ENCODE measurements at places on chromosomes 11 and 22.
A peak's percentile ranks its signal among the peaks of the same experiment; 100 is the strongest.

GRCh38 chr11:47259232-47259977 is 1.6 kb downstream of the NR1H3 start:
- DNase-seq, result no peak

DNA sequence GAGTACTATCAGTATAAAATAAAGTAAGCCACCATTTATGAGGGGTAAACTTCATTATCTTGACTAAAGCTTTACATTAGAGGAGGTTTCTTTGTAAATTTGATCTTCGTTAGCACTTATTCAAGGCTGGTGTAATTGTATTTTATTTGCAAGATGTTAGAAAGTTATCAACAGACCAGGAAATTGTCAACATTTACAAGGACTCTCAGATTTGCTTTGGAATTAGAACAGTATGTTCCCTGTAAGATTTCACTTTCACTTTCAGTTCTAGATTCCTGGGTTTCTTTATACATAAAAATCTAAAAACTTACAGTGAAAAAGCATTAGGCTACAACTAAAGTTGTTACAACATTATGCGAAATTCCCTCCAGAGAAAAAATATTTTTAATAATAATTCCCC is 4.6 kb upstream of the BIRC3 start:
- no peak for DNase-seq

DNA sequence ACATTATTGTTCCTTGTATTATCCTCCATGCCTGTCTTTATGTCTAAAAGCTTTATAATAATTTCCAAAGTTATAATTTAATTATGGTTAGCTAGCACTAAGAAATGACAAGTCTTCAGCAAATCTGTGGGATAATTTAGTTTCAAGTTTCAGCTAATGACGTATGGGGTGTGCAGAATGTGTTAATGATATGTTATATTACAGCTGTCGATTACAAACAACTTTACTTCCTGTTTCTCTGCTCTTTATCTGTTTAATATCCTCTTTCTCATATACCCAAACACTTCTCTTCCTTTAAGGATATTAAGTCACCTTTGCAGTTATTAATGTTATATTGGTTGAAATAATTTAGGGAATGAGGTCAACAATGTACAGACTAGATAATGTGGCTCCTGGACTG is 161.8 kb downstream of the CASP12 start:
- DNase-seq, result no peak

- no peak for DNase-seq
These were observed 2.8 kb downstream of the FZD4 start for GRCh38 chr11:86952221-86952875.

- DNase-seq, result no peak
These were observed 56.0 kb upstream of the PARVA start for GRCh38 chr11:12321217-12321937.

DNA sequence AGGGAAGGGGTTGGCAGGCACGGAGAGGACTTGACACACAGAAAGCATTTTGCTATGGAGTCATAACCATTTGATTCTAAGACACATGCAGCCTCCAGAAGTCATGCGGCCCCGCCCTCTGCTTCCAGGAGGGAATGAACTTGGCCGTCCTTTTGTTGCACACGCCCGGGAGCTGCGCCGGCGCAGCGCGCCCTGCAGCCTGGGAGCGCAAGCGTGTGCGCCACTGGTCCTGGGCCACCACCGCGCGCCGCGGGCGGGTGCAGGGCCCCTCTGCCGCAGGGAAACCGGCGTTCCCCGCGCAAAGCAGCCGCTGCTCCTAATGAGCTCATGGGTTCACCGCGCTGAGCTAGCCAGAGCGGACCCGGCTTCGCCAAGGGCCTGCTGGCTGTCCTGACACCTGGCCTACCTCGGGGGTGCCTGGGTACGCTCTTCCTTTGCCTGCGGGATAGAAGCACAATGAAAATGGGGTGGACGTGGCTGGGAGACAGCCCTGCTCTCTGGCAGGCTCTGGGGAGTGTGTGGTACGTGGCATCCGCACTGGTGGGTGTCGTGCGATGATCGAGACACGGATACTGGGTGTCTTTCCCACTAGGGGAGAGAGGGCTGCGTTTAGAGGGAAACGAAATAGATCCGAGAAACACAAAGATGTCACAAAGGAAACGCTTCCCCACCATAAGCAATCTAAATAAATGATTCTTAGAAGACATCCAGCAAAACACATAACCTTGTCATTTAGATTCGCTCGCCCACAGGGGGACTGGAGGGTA is 669 bp downstream of the MICAL3 start:
- DNase-seq, result peak; percentile 74

GRCh38 chr11:128857341-128857740 is 9.8 kb downstream of the KCNJ1 start:
- DNase-seq, result no peak

DNA sequence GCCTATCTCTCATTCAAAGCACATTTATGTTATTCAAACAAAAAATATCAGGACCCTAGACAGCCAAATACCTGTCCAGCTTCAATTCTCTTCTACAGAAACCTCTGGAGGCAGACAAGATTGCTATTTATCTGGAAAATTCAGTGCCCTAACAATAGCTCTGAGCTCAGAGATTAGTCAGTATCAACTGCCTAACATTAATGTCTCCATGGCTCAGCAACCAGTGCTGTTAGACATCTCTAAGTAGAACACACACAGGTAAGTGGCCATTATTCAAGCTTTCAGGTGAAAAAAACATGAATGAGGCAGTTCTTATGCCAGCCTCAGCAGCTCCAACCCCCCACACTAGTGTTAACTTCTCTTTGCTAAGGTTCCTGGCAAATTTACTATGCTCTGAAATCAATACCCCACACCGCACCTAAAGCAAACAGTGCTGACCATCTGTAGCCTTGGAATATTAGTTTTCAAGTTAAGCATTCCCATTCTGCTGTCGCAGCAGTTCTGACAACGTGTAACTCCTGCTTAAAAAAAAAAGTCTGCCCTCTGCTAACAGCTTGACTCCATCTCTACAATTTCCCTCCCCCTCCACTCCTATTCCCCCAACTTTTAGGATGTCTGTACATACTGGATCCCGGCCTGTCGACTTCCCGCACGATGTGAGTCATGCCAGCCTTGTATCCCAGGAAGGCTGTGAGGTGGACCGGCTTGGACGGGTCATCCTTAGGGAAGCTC is 1.5 kb downstream of the RPL3 start:
- no peak for DNase-seq

All from NCI-H1092 treated with DMSO at 0.1 percent for 48 hours (cell line).